Dermis microvascular lymphatic vessel endothelial cell (primary cell): ENCODE measurements at places on chromosomes 7 and 10.

DNA sequence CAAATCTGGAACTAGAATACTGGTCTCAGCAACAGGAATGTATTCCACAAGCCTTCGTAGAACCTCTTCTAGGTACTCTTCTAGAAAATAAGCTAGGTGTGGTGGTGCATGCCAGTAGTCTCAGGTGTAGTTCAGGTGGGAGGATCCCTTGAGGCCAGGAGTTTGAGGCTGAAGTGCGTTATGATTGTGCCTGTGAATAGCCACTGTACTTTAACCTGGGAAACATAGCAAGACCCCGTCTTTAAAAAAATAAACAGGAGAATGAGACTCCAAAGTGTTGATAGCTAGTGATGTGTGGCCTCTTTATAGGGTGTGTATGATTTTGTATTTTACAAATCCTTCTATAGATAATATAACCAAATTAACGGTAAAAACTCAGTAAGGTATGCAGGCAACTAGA is 1.5 kb upstream of the ZNF775 start:
- DNase-seq, result no peak

DNA sequence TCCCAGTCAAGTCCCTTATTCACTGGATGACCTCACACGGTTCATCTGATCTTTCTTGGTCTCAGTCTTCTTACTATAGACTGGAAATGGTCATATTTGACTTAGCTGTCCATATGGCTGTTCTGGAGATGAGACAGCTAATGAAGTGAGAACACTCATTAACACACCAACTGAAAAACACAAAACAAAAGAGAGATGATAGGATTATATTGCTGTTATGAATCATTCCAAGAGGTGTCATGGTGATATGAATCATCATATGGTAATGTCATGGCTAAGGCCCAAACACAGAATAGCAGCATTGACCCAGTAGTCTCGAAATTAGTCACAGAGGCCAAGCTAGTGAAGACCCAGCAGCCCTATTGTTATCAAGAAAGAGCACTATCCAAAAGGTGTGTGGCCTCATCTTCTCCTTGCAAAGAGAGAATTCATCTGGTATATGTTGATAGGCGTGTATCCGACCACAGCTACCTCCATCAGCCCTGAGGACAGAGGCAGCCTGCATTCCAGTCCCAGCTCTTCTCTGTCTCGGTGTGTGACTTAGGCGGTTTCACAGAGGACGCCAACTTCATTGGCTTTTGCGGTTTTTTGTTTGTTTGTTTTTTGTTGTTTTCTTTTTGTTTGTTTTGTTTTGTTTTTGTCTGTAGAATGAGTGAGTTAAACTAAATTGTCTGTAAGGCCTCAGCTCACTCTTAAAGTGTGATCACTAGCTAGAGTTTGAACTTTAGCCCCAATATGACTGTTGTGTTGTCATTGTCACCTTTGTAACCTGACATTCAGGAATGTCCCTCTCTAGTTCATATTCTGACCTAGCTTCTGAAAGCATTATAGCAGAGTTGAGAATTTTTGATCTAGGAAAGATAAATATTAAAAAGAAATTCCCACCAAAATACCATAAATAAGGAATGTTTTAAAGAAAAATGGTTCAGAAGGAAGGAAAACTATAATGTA is 97.4 kb upstream of the PDCD4 start:
- DNase-seq, result peak; percentile 88

DNA sequence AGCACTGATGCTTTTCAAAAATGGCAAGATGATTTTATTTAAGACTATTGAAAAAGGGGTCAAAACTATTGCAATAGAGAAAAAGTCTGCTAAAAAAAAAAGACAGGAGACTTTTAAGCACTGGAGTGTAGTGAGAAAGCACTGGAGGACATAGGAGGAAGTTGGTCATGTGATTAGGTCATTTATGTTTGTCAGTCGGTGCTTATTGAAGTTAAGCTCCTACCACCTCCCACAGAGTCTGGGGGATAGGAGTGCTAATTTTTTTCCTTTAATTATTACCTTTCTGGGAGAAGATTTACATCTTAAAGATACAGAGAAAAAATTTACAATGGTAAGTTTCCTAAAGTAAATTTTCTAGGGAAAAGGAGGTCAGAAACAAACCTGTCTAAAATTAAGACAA is 80.2 kb upstream of the TMEM229A start:
- DNase-seq, result no peak

DNA sequence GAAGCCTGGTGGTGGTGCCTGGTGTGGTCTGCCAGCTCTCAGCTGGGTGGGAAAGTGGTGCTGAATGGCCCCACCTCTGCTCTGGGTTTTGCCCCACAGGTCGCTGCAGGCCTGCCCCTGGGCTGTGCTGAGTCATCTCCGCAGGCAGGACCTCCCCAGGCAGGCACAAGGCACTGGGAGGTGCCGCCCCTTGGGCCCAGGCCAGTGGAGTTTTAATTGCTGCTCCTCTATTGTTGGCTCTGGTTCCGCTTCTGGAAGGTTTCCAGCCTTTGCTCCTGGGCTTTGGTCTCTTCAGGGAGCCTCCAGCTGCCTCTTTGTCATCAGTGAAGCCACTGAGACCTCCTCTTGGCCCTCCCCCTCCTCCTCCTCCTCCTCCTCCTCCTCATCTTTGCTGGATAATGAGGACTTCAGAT is 180.3 kb upstream of the GRB10 start:
- peak; percentile 55 for DNase-seq

- DNase-seq, result no peak
Measured at GRCh38 chr7:70354409-70355169, 756.3 kb downstream of the AUTS2 start.

DNA sequence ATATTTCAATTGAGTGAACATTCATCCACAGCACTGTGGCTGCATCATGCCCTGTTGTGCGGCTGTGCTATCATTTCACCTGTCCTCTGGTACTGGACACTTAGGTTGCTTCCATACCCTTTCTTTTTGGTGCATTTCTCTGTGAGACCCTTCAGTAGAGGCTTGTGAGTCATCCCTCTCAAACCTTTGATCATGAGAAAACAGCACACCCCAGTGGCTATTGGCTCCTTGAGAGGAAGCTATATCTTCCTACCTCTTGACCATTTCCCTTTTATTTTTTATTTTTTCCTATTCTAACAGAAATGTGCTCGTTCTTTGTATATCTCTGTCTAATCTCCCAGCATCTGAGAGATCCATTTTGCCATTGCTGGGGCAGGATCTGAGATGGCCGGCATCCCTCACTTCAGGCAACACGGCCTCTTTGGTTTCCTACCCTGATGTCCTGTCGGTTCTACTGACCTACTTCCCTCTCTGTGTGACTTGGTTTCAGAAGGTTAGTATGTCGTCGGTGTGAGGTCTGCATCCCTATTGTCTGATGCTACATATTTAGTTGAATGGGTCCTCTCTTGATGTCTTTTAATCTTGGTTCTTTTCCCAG is 23.8 kb upstream of the PIK3AP1 start:
- DNase-seq, result peak; percentile 15

- DNase-seq, result no peak
Measured at GRCh38 chr10:107986571-107986970, 822.1 kb upstream of the SORCS1 start.

- no peak for DNase-seq
Measured at GRCh38 chr7:3092468-3092867, 48.8 kb upstream of the CARD11 start.

- DNase-seq, result no peak
Measured at GRCh38 chr7:108265007-108265406, 134.8 kb upstream of the LAMB4 start.

GRCh38 chr7:124029396-124030188 is 3.3 kb downstream of the TMEM229A start:
- DNase-seq, result no peak

DNA sequence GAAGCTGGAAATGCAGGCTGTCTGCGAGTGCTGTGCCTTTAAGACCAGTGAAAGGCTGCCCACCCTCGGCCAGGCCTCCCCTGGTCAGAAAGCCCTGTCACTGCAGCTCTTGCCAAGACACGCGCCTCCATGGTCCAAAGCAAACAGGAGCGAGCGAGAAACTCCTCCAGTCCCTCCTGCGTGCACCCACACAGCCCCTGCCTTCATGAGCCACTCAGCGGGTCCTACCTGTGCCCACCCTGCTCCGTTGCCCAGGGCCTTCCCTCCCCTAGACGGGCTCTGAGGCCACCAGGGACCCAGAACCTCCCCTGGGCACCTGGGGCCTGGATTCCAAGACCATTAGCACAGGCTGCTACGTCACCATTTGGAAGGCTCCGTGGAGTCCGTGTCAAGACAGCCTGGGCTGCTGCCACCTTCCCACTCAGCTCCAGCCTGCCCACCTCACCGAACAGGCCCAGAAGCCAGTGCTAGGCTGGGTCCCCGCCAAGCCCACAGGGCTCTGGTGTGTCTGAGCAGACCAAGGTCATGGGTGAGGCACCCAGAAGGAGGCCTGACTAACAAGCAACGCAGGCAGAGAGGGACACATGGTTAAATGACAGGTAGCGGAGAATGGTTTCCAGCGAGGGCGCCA is 144.5 kb downstream of the NEURL1 start:
- DNase-seq, result no peak

- DNase-seq, result peak; percentile 18
Measured at GRCh38 chr10:83680470-83680891, 458.8 kb upstream of the GHITM start.

GRCh38 chr7:149248777-149249176 is 9.3 kb downstream of the ZNF212 start:
- no peak for DNase-seq

GRCh38 chr10:125734148-125734547 is 14.6 kb downstream of the EDRF1 start:
- no peak for DNase-seq

DNA sequence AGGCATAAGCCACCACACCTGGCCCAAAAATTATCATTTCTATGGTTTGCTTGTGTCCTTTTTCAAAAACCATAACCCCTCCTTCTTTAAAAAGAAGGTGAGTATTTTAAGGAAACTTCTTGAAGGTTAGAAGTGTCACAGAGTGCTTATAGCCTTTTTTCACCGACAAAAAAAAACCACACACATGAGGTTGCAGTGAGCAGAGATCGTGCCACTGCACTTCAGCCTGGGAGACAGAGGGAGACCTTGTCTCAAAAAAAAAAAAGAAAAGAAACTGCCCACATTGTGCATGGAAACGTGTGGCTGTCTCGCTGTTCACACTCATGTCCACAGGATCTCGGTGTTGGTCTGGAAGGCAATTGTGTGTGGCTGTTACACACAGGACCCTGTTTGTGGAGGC is 157.4 kb upstream of the PFKP start:
- DNase-seq, result no peak

GRCh38 chr7:121440857-121441503 is 44.9 kb upstream of the FAM3C start:
- DNase-seq, result peak; percentile 66

DNA sequence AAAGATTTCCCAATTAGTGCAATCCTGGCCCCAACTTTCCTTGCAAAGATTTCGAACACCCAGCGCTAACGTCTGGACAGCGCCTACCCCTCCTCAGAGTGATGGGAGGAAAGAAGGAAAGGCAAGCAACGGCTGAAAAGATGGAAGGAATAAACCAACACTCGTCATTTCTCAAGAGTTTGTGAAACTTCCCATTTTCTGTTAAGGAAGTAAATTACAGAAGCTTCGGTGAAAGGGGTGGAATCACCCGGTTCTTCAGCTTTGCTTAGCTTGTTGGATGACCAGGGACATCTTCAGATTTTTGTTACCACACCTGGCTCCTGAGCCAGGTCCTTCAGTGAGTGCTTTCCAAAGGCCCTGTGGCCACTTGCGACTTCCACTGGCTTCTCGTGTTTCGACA is 313.1 kb downstream of the SKIDA1 start:
- no peak for DNase-seq
